Fibroblast of villous mesenchyme (primary cell): ENCODE measurements at places on chromosomes 4 and X. TPM values are rescaled to one million over a fixed set of nuclear protein-coding genes. Genes with fewer than 3 reads are reported as not detected.

DNA sequence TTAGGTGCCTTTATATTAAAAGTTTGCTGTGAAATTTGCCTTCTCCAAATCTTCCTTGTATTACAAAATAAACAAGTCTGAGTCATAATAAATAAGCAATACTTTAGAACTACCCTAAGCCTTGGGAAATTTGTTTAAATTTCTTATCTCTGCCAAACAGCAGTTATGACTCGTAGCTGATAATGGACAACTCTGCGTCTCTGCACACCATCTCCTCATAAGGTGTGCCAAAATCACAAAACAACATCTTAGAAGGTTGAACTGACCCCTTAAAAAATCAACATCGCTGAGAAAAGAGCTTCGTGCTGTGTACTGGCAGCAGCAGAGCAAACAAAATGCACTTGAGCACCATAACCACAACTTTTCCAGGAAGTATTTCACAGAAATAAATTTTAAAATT lies 22.0 kb downstream of the OR13H1 start:
- DNase-seq = peak; percentile 25

DNA sequence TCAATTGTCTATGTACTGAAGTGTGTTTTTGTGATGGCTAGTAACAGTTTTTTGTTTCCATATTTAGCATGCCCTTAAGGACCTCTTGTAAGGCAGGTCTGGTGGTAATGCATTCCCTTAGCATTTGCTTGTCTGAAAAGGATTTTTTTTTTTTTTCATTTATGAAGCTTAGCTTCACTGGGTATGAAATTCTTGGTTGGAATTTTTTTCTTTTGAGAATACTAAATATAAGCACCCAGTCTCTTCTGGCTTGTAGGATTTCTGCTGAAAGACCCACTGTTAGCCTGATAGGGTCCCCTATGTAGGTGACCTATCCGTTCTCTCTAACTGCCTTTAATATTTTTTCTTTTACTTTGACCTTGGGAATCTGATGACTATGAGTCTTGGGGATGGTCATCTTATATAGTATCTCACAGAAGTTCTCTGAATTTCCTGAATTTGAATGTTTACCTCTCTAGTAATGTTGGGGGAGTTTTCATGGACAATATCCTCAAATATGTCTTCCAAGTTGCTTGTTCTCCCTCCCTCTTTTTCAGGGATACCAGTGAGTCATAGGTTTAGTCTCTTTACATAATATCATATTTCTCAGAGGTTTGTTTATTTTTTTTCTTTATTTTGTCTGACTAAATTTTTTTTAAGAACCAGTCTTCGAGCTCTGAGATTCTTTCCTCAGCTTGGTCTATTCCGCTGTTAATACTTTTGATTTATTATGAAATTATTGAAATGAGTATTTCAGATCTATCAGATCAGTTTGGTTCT lies 157.1 kb upstream of the PGRMC2 start:
- DNase-seq = no peak

Gene COQ2
- total RNA-seq = 13.9 and 18.1 TPM in 2 replicates

DNA sequence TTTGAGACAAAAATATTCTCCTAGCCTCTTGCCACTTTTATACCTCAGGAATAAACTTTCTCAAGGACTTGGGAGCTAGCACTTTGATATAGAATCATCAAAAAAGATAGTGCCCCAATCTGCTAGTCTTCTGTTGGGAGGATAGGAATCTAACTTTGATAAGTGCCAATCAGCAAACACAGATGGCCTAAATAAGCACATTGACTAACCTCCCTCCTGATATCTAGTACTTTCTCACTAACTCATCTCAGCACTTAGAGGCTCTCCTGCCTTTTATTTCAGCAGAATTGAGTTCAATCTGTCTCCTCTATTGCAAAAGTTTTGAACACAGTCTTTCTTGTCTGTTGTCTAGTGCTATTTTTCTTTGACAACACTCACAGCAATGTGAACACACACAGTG lies 798.4 kb upstream of the FTHL17 start:
- DNase-seq = no peak

DNA sequence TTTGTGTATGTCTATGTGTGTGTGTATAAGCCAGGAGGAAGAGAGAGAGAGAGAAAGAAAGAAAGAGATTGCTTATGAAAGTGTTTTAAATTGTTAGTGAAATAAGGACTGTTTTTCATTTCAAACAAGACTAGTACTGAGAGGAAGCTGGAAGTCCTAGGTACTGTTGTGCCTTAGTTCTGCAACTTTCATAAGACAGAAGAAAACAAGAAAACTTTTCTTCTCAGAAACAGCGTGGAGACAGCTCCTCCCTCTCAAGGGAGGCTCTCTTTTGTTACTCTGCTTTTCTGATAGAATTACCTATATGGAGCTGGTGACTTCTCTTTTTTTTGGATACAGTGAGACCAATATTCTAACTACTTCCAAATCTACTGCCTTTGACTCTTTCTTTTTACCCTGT lies 62.5 kb downstream of the BANK1 start:
- no peak for DNase-seq

Gene ARHGAP4
- 3.0 and 5.2 TPM in 2 replicates for total RNA-seq

- peak; percentile 42 for DNase-seq
Observed at GRCh38 chr4:52864793-52865192, 2.7 kb downstream of the RASL11B start.

GRCh38 chr4:152530600-152530999 lies 5.3 kb downstream of the FBXW7 start:
- no peak for DNase-seq

DNA sequence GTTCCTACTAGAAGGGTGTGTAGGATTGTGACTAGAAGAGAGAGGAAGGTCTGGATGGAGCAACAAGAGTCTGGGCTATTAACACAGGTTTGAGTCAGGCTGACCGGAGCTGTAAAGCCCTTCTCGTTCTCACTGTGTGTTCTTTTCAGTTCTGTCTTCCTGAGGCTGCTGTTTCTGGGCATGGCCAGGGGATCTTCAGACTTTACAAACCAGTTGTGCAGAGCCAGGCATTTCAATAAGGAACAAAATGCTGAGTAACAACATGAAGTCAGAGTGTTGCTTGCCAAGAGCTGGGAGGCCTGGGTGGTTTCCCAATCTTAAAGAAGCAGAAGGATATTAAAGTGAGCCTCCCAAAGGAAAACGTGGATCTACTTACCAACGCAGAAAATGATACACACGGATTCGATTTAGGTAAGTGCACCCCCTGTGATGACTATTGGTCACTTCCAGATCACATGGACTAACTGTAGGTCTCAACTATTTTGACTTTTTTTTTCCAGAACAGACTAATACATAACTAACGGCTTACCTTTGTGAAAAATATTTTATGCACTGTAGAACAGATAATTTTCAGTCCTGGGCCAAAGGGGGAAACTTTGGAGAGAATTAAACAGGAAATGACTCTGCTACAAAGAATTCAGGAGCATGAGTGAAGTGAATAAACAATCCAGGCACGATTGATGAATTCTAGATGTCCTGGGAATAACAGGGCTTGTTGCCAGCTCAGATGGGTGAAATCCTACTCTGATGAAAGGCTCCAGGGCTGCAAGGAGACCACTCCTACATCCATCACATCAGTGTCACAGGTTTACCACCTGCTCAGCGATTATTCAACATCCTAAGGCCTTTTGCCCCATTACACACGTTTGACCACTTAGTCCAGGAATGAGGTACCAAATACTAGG lies 94.5 kb downstream of the ANXA3 start:
- peak; percentile 95 for DNase-seq

Gene CCKAR
- 0.43 TPM in 1 of 2 replicates, not detected in the other for total RNA-seq

- no peak for DNase-seq
Observed at GRCh38 chr4:119135721-119136121, at the start of gene MYOZ2. MYOZ2 (plus strand) TSS chr4:119135832; CDS start chr4:119136526, 694 bp downstream.

Gene GPR82
- under 0.01 TPM in 1 of 2 replicates, not detected in the other for total RNA-seq

Gene C1QTNF7
- 1.7 and 1.9 TPM in 2 replicates for total RNA-seq

DNA sequence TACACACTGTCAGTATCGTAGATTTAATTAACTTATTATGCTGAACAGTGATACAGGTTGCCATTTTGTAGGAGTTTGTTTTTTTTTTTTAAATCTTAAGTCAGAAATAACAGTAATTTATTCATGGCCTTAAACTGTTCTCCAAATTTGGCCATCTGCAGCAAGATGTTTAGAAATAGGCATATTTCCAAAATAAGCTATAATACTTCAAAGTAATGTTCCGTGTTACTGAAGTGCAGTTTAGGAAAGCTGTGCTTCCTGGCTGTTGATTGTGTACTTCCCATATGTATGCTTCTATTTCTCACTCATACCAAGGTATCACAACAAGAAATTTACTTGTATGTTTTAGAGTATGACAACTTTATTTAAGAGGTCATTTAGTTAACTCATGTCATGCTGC lies 28.9 kb downstream of the CPEB2 start:
- DNase-seq = no peak

DNA sequence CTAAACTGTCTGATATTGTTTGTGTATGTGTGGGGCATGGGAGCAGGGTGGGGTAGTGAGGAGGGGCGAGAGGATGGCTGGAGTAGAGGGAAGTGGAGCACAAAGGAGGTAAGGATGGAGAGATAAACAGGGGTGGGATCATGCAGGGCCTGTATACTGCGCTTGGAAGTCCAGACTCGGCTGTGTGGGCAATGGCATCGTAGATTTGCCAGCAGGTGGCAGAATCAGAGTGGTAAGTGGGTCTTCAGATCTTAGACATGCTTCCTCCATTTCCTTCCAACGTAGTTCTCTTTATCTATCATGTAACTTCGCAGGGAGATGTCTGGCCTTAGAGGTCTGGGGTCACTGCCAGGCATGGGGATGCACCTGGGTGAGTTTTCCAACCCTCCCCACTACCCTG lies 155.5 kb downstream of the PDGFRA start:
- peak; percentile 24 for DNase-seq

- no peak for DNase-seq
Observed at GRCh38 chr4:89242864-89243732, 64.5 kb downstream of the GPRIN3 start.

- DNase-seq = peak; percentile 52
Observed at GRCh38 chrX:119887721-119888425, 7.8 kb upstream of the AKAP14 start.

DNA sequence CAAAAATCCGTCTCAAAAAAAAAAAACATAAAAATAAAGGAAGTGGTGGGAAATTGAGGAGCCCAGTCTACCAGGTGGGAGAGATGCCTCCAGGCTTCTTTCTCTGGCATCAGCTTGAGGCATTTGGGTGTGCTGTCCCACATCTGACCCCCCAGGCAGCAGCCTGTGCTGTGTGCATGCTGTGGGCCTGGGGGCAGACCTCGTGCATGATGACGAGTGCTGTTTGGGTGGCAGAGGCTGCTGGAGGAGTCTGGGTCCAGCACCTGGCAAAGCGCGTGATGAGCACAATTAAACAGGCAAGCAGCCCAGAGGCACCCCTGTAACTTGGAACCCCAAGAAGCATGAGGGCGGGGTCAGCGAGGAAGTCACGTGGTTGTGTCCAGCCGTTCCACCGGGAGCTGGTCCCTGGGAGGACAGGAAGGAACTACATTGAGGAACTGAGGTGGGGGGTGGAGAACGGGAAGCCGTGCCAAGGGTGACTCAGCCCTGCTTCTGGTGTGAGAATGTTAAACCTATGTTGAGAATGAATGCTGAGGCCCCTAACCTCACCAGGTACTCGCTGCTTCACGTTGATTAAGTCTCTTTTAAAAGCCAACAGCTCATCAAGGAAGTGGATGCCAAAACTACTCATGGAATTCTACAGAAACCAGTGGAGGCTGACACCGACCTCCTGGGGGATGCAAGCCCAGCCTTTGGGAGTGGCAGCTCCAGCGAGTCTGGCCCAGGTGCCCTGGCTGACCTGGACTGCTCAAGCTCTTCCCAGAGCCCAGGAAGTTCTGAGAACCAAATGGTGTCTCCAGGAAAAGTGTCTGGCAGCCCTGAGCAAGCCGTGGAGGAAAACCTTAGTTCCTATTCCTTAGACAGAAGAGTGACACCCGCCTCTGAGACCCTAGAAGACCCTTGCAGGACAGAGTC lies 6.1 kb downstream of the TACC3 start:
- peak; percentile 71 for DNase-seq

DNA sequence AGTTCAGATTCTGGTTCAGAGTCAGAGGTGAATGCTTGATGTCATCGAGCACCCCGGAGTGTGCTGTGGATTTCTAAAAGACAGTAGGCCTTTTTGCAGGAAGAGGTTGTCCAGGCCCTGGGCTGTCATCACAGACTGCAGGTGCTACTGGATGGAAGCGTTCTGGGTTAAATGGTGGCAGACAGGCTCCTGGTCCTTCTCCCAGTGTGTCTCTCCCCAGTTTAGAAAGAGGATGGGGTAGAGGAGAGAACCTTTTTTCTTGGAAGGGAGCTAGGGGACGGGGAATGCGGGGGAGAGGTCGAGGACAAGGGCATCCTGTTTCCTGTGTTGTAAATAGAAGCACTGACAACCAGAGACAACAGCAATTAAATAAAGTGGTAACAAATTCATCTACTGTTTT lies 102.3 kb upstream of the NUDT6 start:
- DNase-seq = no peak

- no peak for DNase-seq
Observed at GRCh38 chr4:6404611-6405396, 67.6 kb downstream of the PPP2R2C start.

DNA sequence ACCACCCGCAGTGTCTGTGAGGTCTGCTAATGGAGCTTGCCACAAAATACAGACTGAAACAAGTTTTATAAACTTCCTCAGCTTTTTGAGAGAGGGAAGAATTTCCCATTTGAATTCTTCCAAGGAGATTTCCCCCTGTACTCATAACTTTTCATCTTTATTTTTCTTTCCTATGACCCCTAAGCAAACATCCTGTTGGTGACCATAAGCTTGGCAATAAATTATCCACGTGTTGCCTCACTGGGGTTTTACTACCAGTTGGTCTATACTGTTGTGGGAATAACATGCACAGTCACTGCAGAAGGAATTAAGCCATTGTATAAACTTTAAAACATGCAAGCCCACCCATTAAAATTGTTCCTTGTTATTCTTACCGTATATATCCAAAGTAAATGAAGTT lies 86.2 kb downstream of the SLC39A8 start:
- DNase-seq = peak; percentile 84

DNA sequence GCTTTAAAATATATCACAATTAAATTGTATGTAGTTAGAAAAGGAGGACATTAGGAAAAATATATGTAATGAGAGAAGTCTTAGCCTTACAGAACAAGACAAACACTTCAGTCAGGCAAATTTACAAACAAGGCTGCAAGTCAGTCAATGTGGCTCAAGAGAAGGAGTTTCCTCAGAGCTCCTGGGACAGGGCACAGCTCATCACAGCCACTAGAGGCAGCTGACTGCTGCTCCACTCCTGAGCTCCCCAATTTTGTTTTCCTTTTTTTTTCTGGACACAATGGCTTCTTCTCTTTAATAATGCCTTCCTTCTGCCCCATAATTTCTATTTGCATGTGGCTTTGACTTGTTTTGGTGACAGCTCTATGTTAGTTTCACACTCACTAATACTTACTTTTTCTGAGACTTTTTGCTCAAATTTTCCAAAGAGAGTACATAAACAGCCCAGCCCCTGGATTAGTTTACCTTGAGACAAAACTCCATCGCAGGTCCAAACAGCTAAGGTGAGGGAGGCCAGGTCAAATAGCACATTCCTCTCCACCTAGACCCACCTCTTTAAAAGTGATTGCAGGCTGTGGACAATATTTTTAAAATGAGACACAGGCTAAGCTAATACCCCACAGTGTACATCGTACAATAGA lies 850.4 kb upstream of the FRG1 start:
- peak; percentile 42 for DNase-seq
